ENCODE measurements at places on chromosomes 4 and X.

DNA sequence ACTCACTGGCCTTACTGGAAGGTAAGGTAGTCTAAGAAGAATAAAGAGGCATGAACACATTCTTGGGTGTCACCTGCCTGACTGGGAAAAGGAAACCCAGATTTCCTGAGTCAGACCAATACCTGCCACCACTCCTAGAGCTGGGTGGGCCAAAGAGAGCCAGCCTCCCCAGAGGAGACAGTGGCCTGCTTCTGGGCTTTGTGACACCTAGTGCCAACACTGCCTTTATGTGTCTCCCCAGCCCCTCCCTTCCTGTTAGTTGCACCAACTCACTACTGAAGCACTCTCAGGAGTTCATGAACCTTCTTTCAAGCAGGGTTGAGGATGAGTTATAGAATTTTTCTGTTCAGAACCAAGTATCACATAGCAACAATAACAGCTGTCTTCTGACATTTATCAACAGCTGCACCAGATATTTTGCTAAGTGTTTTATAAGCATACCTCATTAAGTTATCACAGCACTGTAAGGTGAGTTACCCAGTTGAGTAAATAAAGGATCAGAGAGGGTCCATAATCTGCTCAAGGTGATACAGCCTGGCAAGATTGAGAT is 77.6 kb upstream of the ETNPPL start:
- DNase-seq, result no peak

DNA sequence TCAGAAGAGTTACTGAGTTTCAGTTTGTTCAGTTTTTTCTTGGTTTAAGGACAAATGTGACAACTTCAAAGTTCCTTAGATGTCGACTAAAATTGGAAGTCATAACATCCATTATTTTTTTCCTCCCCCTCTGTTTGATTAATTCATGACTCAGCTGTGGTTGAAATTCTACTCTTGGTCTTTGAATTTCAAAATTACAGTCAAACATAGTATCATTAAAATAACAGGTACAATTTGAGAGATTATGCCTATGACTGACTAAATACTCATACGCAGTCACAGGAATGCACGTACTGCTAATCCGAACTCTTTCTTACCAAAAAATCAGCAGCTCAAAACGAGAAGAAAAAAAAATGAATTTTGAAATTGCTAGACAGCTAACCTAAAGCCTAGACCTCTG is 1434.8 kb downstream of the RAPGEF2 start:
- no peak for DNase-seq

GRCh38 chr4:28443371-28443770 is 1582.7 kb downstream of the STIM2 start:
- no peak for DNase-seq

- DNase-seq, result no peak
These were observed 19.8 kb downstream of the GAB1 start for GRCh38 chr4:143356493-143356892.

GRCh38 chrX:55169782-55170181 is 50.4 kb upstream of the PAGE5 start:
- no peak for DNase-seq

DNA sequence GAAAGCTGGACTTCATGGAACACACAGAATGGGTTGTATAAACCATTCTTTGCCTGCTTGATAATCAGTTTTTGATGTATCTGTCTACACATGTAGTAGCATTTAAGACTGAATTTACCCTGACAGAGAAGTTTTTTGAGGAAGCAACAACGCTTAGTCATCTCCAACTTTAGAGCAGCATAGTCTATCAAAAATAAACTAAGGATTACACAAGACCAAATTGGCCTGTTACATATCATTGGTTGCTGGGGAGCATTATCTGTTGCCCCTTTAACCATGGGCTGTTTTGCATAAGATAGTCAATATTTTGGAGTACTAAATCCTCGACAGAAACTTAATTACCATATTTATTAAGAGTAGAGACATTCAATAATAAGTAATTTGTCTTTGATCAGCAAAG is 347.4 kb downstream of the FAM47B start:
- DNase-seq, result no peak

DNA sequence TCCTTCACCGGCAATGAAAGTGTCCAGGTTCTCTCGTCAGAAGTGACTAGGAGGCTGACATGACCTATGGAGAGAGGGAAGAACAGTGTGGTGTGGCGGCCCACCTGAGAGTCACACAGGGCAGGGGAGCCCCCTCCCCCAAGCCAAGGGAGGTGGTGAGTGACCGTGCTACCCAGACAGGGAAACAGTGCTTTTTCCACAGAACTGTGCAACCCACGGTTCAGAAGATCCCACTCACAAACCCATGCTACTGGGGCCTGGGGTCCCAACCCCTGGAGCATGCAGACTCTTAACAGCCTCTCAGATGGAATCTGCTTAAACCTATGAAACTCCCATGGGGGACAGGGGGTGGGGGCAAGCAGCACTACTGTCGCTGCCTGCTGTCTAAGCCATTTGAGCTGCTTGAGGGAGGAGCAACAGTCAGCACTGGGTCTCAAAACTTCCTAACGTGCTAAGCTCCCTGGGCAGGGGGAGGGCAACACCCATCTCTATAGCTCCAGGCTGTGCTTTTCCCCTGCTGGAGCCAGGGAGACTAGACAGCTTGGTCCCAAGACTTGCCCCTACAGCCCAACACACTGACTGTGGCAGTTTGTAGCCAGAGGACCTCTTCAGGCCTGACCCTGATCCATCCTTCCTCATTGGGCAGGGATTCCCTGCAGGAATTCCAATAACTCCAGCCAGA is 850.4 kb upstream of the AADAT start:
- no peak for DNase-seq

Data from stimulated activated CD8-positive, alpha-beta memory T cell treated with anti-CD3 and anti-CD28 coated beads, Interleukin-4, amount 100 ng/mL, for 4 hours (primary cell).